ENCODE measurements at places on chromosomes 3 and 15.

GRCh38 chr3:64351713-64352638 is 126.7 kb upstream of the PRICKLE2 start:
- no peak for DNase-seq

DNA sequence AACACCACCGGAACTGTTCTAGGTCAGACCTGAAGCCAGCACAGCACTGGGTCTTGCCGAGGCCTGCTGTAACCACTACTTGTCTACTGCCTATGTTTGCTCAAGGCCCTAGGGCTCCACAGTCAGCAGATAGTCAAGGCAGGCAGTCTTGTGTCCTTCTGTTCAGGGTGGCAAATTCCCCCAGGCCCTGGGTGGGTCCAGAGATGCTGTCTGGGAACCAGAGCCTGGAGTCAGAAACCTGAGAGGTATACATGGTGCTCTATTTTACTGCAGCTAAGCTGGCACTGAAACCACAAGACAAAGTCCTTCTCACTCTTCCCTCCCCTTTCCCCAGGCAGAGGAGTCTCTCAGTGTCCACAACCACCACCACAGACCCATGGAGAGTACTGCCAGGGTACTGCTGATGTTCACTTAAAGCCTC is 89.9 kb downstream of the BBX start:
- no peak for DNase-seq

DNA sequence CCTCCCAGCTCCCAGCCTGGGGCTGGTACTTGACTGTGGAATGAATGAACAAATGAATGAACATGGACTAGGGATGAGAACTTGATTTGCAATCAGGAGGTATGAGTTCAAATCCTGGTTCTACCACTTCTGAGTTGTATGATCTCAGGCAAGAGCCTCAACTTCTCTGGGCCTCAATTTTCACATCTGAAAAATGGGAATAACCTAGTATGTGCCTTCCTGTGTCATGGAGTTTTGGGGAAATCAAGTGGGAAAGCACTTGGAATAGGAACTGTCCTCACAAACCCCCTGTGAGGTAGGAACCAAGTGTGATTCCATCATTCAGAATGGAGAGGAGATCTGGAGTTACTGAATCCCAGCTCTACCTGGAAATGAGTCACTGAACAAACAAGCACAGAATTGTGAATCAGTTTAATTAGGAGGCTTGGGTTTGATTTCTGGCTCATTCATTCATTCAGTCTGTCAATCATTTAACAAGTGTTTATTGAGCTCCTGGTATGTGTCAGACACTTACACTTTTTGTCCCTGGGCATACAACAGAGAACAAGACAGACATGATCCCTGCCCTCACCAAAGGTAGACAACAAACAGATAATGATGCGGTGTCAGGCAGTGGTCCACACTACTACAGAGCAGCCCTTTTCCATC is 29.7 kb downstream of the DNASE1L3 start:
- DNase-seq, result no peak

- no peak for DNase-seq
Observed at GRCh38 chr3:123300583-123300982, 98.8 kb downstream of the SEC22A start.

- DNase-seq, result no peak
Observed at GRCh38 chr3:187807086-187807862, 62.0 kb upstream of the BCL6 start.

DNA sequence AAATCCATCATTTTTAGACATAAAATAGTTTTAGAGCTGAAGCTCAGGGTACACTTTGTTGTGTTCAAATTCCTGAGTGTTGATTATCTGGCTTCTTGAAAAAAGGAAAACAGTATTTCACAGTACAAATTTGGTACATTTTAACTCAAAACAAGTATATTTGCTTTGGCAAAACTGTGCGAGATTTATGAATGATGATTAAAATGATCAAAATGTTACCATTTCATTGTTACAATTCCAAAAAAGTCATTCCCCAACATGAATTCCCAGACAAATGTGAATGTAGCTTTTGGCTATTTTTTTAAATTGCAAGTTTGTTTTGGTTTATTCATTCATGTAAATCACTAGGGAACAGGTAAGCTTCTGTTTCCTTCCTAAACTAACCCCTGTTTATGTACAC is 347.4 kb upstream of the DCBLD2 start:
- no peak for DNase-seq

- DNase-seq, result no peak
Observed at GRCh38 chr3:81620849-81621248, 140.6 kb downstream of the GBE1 start.

DNA sequence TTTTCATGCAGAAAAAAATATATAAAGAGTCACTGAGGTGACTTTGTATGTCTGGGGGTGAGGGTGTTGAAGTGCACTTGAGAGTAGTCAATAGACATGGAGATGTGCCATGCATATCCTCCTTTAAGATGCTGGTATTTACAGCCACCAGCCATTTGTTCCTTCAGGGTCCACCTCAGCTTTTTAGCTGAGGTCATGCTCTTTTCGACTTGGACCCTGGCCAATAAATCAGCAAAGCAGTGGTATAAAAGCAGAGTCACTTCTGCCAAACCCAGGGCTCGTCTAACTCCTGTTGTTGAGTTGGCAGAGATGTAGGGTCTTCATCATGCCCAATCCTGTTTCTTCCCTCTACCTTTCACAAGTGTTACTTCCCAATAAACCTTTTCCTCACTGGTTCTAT is 75.1 kb upstream of the OSTN start:
- no peak for DNase-seq

DNA sequence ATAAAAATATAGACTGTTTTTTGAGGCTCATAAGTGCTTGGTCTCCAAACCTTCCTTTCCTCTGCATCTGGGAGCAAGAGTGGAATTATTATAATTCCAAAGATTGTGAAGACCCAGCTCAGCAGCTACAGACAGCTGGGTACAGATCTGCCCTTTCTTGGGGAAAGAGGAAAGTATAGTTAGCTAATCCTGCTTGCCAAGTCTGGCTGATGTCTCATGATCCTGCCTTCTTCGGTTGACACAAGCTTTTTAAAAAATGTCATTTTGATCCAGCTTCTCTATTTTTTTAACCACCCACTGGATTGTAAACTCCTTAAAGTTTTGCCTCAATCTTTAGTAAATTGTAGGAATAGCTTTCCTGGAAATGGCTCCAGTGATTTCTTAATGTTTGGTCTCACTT is 181.1 kb downstream of the LRTM1 start:
- DNase-seq, result no peak

DNA sequence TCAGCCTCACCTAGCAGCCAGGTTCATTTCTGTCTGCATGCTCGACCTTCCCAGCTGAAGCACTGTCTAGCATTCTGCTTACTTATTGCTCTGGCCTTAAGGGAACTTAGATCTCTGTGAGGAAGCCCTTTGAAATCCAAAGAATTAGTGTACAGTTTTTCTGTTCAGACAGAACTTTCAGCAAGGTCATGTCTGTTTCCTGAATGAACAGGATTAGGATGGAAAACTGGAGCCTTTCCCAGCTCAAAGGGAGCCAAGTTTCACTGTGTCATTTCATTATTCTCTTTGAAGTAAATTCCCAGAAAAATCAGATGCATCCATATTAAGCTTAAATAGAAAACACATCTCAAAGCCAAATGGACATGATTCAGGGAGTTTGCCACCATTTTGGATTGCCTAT is 457.3 kb upstream of the KCNMB2 start:
- DNase-seq, result no peak

DNA sequence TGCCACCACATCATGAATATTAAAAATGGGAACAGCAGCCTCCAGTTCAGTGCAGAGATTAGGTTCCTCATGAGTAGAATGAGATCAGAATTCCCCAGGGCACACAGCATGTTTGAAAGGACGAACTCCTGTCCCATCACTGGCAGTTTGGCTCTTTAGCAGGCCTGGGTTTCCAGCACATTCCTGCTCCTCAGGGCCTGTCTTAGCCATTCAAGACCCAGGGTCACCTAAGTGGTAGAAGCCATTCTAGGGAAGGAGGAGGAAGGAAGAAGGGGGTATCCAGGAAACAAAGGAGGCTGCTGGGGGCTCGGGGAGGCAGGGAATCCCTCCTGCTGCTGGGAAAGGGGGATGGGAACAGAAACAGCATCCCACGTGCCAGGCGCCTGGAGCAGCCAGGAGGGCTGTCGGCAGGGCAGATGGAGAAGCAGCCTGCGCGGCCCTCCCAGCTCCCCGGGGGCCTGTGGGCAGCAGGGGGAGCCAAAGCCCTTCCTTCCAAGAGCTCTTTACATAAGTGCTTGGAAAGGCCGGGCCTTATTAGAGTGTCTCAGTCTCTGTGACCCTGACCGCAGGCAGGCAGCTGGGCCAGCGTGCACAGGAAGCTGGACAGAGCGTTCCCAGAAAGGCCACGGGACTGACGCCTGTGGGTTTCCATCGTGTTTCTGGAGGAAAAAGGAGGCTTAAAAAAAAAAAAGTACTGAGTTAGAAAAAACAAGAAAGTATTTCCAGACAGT is 24.7 kb downstream of the LOXL1 start:
- peak; percentile 60 for DNase-seq

DNA sequence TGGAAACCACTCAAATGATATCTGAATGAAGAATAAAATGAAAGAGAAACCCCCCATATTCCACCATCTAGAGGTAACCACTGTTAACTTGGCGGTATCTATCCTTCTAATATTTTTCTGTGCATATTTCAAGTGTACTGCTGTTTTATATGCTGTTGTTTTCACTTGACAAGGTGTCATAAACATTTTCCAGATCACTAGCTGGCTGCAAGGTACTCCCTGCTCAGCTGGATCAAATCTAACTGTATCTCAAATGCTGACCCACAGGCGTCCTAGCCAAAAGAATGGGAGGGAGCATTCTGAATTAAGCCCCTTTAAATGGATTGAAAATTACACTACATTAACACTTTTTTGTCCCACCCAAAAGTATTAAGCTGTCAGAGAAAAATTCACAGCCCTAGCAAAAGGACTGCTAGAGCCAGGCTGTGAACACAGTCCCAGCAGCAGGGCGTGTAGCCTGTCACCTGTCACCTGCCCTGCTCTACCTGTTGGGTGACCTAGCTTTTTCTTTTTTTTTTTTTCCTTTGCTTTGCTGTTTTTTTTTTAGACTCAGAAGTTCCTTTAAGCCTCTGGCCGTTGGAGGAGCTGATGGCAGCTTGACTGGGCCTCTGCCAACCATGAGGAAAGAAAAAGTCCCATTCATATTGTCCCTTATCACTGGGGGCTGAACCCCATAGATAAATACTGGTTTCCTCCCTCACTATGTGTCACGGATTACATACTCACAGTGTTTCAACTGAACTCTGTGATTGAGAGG is 93.7 kb upstream of the TSC22D2 start:
- DNase-seq, result no peak

DNA sequence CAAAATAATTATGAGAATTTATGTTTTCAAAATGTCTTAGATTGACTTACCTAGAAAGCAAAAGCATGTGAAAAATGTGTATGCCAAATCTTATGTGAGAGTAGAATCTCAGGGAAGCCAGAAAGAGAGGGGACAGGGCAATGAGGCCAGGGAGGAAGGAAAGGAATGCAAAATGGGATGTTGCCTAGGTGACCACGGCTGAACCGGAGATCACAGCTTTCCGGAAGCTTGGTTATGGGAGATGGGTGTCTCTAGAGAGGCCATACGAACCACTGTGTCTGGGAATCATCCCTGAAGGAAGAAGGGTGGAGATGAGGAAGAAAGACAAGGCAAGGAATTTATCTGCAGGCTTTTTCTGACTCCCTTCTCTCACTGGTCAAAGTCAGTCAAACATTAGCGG is 76.0 kb downstream of the SUCLG2 start:
- no peak for DNase-seq

DNA sequence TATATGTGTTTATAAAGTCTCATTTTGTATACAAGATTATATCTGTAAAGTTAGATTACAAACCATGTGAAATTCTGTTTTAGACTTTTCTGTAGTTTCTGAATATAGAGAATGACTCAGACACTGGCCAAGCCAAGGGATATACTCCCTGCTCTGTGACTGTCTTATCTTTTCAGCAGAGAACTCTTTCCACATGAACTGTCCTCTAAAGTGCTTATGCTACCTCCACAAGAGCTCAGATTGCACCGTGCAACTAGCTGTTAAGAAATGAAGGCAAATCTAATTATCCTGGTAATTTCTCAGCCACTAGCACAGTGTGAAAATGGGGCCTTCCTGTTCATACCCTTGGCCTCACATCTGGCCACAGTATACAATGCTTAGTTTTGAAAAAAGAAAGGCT is 44.3 kb upstream of the CPNE4 start:
- DNase-seq, result no peak

DNA sequence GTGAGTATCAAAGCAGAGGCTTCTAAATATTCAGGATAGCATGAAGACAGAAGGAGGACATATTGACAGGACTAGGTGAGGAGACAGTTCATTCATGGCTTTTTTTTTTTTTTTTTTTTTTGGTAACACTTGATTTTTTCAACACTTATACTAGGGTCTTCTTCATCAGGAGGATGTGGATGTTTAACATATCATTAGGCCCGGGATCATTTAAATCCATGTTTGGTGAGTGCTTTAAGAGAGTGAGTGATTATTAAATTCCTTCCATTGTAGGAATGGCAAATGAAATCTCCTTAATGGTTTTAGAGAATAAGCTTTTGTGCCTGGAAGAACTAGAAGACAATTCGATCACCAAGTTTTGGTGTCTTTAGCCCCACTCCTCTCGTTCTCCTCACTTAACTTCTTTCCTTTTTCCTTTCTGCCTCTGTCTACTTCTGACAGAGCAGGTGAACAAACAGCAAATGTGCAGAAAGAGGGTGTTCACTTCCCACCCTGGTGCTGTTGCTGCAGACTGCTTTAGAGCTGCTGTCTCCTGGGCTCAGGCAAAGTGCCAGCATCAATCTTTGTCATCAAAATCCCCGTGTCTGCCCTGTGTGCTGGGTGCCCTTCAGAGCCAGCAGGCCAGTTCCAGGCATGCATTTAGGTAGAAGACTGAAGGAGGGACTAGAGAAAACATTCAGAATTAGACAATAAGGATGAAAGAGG is 35.6 kb upstream of the RAB11A start:
- no peak for DNase-seq

DNA sequence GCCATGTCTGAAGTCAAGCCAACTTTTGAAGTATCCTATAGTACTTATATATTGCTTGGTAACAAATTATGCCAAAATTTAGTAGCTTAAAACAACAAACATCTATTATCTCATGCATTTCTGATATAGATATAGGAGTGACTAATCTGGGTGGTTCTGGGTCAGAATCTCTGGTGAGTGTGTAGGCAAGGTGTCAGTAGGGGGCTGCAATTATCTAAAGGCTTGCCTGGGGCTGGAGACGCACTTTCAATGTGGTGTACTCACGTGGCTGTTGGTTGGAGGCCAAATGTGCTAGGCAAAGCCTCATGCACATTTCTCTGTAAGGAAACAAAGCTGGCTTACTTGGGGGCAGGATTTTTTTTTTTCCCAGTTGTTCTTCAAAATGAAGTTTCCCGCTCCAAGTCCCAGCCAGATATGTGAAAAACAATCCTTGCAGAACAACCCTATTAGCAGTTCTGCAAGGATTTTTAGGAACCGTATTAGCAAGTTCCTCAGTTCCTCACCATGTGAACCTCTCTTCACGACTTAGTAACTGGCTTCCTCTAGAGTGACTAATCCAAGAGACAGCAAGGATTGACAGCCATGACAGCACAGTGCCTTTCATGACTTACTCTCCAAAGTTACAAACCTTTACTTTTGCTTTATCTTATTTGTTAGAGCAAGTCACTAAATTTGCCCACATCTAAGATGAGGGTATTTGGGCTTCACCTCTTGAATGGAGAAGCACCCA is 25.8 kb downstream of the GREM1 start:
- no peak for DNase-seq

Data from activated T-helper 1 cell treated with Interleukin-2 at 50 U/mL for 16 hours (primary cell).